ENCODE measurements at places on chromosomes 3 and 15.

- DNase-seq = no peak
Observed at GRCh38 chr15:35043373-35044095, 41.6 kb downstream of the NANOGP8 start.

DNA sequence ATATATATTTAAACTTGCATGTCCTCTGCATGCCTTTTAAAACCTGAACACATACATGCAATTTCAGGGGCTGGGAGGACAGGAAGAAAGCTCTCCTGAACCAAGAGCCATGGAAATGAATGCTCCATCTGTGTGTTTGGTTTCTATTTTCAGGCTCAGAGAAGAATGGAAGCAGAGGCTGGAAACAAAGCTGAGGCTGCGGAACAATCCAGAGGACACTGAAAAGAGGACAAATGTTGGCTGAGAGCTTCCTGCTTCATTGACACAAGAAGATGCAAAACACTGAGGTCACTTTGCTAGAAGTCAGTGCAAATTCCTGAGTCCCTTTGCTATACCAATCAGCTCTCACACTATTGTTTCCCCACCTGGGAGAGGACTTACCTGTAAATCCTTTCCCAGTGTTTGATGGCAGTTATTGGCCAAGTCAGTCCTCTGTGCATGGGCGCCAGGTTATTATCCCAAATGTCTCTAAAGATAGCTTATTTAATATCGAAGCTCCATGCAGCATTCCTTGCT is 12.7 kb downstream of the FAM240A start:
- DNase-seq = no peak

- DNase-seq = no peak
Observed at GRCh38 chr3:180704532-180704931, 25.2 kb upstream of the CCDC39 start.

GRCh38 chr3:171565481-171566058 is 105.4 kb upstream of the TNIK start:
- DNase-seq = no peak

GRCh38 chr3:196810963-196811581 is 56.6 kb upstream of the SENP5 start:
- no peak for DNase-seq

- no peak for DNase-seq
Observed at GRCh38 chr3:195070336-195070735, 200.6 kb downstream of the XXYLT1 start.

DNA sequence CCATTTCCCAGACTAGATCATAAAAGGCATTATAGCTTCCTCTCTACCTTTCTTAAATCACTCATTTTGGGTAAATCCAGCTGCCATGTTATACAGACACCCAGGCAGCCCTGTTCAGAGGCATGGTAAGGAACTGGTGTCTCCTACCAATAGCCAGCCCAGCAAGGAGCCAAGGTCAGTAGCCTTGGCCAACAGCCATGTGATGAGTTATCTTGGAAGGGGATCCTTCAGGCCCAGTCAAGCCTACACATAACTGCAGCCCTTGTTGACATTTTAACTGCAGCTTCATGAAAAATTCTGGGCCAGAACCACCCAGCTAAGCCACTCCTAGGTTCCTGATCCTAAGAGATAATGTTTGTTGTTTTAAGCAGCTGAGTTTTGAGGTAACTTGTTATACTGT is 29.0 kb upstream of the ZMAT3 start:
- no peak for DNase-seq

DNA sequence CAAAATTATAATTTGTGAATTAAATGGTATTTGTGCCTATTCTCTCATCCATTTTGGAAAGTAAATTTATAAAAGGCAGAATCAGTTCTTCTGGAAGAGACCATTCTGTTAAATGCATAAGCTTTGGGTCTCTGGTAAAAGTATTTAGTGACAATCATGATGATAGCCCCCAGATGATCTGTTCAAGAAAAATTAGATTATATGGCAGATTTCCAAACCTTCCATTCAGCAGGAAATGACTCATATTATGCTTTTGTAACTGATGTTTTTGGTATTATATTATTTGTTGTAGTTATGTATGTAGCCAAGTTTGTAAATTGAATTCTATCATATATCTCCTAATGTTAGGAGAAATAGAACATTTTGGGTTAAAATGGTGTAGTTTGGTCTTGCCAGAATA is 340.8 kb upstream of the DPH6 start:
- DNase-seq = no peak

DNA sequence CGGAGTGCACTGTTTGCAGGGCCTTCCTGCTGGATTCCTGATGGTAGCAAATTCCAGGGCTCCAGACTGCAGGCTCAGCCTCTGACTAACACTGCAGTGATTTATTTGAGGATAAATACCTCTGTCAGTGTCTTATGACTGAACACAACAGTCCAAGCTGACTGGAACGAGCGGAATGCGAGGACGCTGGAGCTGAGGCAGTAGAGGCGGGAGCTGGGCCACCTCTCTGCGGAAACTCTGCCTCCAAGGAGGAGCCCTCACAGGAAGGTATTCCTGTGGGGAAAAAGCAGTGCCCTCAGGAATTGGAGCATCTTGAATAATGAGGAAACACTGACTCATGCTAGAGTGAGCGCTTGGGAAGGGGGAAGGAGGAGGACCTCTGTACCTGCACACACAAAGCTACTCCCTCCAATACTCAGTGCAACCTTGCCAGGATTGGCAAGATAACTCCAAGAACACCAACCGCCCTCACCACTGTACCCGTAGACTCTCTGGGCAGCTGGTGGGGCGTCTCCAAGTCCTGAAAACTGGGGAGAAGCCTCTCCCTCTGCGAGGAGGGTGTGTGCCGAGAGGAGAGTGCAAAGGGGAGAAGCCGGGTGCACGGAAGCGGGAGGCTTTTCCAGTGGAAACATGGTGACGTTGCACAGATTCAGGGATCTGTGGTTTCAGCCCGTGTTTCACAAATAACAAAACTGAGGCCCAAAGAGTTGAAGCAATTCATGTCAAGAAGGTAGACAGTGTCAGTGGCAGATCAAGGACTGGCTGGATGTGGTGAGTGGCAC is 43.0 kb downstream of the VGLL4 start:
- peak; percentile 78 for DNase-seq

- DNase-seq = no peak
Observed at GRCh38 chr15:40266828-40267304, 16.0 kb downstream of the ANKRD63 start.

GRCh38 chr15:90581771-90582352 is 52.1 kb downstream of the CRTC3 start:
- DNase-seq = no peak

GRCh38 chr3:130654921-130655320 is 91.7 kb downstream of the PIK3R4 start:
- no peak for DNase-seq

- no peak for DNase-seq
Observed at GRCh38 chr15:101391981-101392640, 97.1 kb upstream of the SNRPA1 start.

GRCh38 chr3:165846056-165846455 is 8.8 kb upstream of the BCHE start:
- no peak for DNase-seq

GRCh38 chr15:87450314-87450713 is 806.2 kb downstream of the NTRK3 start:
- no peak for DNase-seq

GRCh38 chr3:126540342-126540849 is 16.4 kb downstream of the CHST13 start:
- no peak for DNase-seq

- DNase-seq = no peak
Observed at GRCh38 chr3:172148702-172149565, 109.6 kb downstream of the FNDC3B start.

GRCh38 chr3:61819861-61820260 is 258.5 kb downstream of the PTPRG start:
- DNase-seq = no peak

GRCh38 chr3:115469649-115470048 is 153.7 kb upstream of the GAP43 start:
- DNase-seq = no peak

DNA sequence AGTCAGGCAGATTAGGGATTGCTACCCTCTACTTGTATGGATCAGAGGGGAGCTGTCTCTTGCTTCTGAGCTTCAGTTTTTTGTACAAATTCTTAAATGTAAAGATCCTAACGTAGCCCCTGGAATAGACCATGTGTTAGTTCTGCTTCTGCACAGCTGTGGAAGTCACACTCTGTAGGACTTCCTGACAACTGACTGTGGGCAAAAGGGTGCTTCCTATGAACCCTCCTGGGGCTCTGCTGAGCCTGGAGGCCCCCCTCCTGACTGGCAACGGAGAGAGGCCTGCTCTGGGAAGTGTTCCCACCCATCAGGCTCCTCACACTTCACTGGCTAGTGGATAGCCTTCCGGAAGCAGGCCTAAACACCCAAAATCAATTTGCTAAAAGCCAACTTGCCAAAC is 131.0 kb downstream of the RPLP1 start:
- no peak for DNase-seq

GRCh38 chr3:9222956-9223639 is 26.3 kb downstream of the SRGAP3 start:
- no peak for DNase-seq

GRCh38 chr3:125695688-125696087 is 100.4 kb upstream of the OSBPL11 start:
- no peak for DNase-seq

GRCh38 chr3:65732051-65732935 is 306.4 kb downstream of the MAGI1 start:
- DNase-seq = peak; percentile 72

DNA sequence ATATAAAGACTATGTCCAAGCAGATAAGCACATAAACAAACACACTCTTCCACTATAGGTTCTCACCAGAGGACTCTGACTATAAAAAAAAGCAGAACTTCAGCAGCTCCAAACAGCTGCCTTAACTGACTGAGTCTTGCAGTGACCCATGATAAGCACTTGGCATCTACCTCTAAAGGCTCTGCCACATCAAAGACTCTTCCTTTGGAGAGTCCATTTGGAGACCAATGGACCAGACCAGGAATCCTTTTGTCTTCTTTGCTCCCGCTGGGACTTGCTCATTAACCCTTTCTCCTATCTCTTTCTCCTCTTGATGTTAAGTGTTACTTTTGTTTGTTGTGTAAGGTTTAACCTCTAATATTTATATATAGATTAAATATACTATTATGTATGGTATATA is 424.1 kb downstream of the RSL24D1 start:
- no peak for DNase-seq

GRCh38 chr3:71975573-71975972 is 190.6 kb upstream of the PROK2 start:
- no peak for DNase-seq

DNA sequence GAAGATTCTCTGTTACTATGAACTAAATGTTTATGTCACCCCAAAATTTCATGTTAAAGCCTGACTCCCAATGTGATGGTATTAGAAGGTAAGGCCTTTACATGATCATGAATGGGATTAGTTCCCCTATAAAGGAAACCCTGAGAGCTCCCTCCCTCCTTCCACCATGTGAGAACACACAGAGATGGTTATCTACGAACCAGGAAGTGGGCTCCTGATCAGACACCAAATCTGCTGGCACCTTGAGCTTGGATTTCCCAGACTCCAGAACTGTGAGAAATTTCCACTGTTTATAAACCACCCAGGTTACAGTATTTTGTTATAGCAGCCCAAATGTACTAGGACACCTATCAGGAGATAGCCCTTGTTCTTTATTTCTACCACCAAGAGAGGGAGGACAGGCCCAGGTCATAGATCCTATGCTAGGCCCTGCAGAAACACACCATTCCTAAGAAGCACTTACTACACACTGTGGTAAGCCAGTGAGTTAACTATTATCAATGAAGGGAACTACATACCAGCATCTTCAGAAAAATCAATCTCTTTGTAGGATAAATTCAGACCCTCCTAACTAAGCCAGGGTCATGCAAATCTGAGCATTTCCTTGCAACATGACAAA is 59.0 kb downstream of the PRKAR2A start:
- no peak for DNase-seq

GRCh38 chr3:12895391-12896062 is 54.2 kb upstream of the RPL32 start:
- DNase-seq = no peak

GRCh38 chr15:35722501-35722900 is 176.5 kb upstream of the DPH6 start:
- DNase-seq = no peak

GRCh38 chr3:129481766-129482332 is 41.8 kb downstream of the IFT122 start:
- DNase-seq = no peak

- no peak for DNase-seq
Observed at GRCh38 chr3:162489853-162490252, 993.2 kb downstream of the OTOL1 start.

DNA sequence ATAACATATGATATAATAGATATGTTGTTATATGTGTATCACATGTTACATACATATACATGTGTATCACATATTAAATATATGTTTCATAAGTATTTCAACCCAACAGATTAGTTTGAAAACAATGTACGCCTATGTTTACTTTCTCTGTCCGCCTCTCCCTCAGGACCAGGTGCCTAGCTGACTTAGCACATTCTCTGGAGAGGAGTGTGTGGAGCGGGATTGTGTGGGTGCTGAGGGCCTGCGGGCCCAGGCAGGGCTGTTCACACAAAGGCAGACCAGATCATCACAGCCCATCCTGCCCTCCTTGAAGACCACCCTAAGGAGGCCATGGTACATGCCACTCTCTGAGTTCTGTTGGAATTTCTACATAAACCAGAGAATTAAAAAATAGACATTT is 81.0 kb downstream of the PLXNA1 start:
- DNase-seq = no peak

- no peak for DNase-seq
Observed at GRCh38 chr3:124669470-124669869, 60.8 kb upstream of the UMPS start.

- no peak for DNase-seq
Observed at GRCh38 chr3:70974747-70975146, 608.8 kb downstream of the FOXP1 start.

DNA sequence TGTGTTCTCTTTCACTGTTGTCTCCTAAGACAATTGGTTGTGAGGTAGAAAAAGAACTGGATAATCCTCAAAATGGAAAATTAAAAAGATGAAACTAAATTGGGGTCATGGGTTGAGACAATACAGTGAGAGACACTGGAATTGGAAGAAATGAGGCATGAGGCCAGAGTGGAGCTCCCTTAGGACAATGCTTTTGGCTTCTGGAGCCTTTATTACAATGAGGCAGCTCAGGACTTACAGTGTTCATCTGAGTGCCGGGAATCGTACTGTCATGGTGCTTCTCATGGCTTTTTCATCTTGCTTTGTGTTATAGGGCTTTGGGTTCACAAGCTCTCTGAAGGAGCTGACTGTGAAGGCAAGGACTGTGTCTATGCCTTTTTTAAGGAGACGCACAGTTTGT is 293.5 kb downstream of the SOX2 start:
- DNase-seq = no peak

DNA sequence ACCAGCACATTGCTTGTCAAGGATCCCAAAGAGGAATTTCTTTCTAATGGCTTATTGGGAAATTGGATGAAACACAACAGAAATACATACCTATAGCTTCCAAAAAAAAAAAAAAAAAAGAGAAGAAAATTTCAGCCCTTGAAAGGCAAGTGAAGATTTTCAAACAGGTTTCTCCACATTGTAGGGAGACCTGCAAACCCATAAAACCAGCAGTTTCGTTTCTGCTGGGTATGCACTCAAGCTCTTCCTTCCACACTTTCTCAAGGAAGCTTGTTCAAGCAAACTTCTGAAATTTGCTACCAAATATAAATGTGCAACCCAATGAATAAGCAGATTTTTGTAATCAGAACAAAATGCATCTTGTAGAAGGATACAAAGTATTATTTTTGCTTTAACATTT is 15.9 kb upstream of the SH3BP5 start:
- no peak for DNase-seq

GRCh38 chr3:122502139-122502538 is 12.6 kb downstream of the KPNA1 start:
- DNase-seq = no peak

- DNase-seq = no peak
Observed at GRCh38 chr15:40746916-40747418, 8.1 kb downstream of the RMDN3 start.
